ENCODE measurements at places on chromosomes 6 and 20.

- peak; percentile 16 for DNase-seq
Measured at GRCh38 chr6:87074101-87074621, 20.7 kb downstream of the CGA start.

GRCh38 chr6:157849288-157850017, 26.4 kb downstream of the SNX9 start:
- DNase-seq: no peak

GRCh38 chr20:44572551-44573500, 9.6 kb upstream of the PKIG start:
- peak; percentile 67 for DNase-seq

GRCh38 chr6:20207088-20207418, 5.2 kb downstream of the MBOAT1 start:
- no peak for DNase-seq

DNA sequence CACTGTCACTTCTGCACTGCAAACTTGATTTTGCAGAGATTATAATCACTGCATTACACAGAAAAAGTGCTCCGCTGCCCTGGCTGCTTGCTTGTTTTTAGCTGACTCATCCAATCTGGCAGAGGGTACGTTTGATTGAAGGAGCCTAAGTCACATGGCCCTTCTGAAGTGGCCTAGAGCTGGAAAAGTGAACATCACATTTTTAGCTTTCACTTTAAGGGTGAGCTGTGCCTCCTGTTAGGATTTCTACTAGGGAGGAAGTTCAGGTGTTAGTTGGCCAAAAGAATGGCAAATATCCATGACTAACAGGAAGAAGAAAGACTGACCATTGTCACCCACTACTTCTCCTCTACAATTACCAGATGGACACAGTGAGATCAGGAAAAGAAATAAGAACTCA, 889.1 kb upstream of the MAP3K7 start:
- DNase-seq: no peak

- no peak for DNase-seq
Measured at GRCh38 chr20:25297141-25297905, 49.4 kb downstream of the PYGB start.

- no peak for DNase-seq
Measured at GRCh38 chr6:151408858-151409257, 17.5 kb upstream of the ZBTB2 start.

DNA sequence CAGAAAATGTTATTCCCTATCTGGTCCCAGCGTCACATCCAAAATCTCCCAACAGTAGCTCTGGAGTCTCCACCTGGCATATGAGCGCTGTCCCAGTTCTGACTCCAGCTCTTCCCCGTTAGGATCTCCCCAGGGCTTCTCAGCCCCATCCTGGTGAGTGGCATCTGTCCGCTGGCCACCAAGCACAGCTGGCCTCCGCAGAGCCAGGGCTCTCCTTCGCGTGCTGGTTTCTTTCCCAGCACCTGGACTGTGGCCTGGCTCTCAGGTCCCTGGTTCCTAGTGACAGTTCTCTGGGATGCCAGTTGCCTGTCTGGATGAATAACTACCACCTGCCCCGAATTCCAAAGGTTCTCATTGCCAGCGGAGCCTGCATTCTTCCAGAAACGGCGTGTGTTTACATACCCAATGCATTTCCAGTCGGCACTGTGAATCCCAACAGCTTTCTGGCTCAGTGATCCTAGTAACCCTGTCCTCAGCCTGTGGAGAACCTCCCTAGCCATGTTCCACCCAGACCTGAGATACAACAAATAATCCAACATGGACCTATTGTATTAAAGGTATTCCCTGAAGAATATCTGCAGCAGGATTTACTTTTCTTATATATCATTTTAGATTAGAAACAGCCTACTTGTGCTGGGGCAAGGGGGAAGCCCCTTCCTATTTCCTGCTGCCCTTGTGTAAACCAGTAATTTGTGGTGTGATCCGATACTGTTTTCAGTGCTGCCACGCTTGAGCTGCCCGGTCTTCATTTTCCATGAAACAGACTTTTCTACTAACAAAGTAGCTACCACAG, 69.9 kb upstream of the PDE10A start:
- no peak for DNase-seq

DNA sequence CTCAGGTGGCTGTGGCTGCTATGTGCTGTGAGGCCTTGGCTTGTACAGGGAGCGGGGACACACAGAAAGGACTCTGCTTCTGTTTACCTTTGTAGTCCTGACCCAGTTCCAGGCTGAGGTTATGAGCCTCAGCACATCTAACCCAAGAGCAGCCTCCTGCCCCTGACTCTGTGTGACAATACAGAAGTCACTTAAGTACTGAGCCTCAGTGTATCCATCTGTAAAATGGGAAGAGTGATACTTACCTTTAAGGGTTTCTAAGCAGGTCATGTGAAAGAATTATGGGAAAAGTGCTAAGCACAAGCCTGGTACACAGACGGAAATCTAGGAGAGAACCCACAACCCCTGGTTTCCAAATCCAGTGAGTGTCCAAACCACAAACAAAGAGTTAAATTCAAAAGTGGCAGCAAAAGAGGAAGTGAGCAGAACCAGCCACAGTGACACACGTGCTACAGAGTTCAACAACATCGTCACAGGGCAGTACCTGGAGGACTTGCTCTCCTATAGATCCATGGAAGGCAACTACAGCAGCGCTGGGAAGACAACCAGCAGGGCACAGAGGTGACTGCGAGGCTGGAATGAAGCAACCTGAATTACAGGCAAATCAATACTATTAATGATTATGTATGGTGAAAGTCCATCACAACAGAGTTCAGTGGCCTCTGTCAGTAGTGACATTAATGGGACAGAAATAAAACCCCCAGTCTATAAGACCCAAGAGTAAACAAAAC, 12.5 kb downstream of the TRIM26 start:
- no peak for DNase-seq

DNA sequence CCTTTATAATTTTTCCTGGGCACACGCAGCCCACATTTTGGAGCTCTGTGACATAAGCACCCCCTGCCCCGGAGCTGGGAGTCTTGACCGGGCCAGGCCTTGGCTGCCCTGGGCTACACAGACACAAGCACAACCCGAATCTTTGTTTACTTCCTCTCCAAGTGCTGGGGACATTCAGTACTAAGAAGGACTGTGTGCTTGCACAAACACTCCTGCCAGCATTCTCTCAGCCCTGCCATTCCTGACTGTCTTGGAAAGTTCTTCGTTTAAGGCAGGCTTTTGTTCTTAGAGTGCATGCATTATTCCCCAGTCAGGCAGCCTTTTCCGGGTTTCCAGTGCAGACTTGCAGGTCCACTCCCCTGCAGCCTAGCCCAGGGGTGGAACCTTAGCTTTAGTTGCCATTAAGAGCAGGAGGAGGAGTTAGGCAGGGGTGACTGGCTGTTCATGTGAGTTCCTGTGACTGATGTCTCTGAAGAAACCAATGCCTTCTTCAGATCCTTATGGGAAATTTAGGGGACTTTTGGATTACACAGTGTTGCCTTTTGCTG, 28.6 kb downstream of the FOXO3 start:
- DNase-seq: peak; percentile 19

- DNase-seq: no peak
Measured at GRCh38 chr6:167690931-167691330, 135.8 kb upstream of the AFDN start.

DNA sequence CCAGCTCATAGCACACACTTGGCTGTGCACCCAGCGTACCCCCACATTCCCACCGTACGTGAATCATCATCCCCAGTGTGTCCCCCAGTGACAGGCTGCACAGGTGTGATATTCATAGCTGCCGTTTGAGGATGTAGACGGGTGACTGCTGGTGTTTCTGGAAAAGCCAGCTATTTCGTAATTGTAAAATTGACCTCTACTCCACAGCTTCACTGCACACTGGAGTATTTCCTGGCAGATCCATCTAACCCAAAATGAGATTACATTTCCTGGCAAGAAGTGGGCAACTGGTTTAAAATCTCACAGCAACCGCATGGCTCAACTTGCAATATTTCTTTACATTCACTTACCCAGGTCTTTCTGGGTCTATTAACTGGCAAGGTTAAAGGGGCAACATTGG, 30.3 kb downstream of the CD83 start:
- DNase-seq: no peak

- peak; percentile 46 for DNase-seq
Measured at GRCh38 chr20:460707-461106, 1.6 kb downstream of the TBC1D20 start.

DNA sequence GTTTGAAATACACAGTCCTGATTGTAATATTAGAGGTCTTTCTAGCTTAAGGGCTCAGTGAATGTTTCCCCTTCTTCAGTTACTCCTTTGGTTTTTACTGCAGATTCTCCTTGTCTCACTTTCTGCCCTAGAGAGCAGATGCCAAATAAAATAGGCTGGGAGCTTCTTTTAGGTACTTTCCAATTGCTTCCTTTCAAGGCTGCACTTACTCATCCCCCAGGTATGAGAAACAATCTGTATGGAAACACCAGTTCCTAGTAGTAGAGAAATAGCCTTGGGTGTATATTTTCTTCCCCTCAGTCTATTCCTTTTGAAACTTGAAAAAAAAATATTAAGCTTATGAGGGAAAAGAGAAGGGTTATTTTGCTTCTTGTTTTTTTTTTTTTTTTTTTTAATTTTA, 139.7 kb downstream of the PAK5 start:
- DNase-seq: no peak

GRCh38 chr20:16476032-16476431, 97.2 kb downstream of the KIF16B start:
- DNase-seq: no peak

- no peak for DNase-seq
Measured at GRCh38 chr20:9903048-9903655, 64.3 kb upstream of the PAK5 start.

GRCh38 chr6:106098383-106099234, 12.5 kb downstream of the PRDM1 start:
- DNase-seq: no peak

GRCh38 chr6:158648682-158649131, 1.1 kb upstream of the SYTL3 start:
- no peak for DNase-seq

DNA sequence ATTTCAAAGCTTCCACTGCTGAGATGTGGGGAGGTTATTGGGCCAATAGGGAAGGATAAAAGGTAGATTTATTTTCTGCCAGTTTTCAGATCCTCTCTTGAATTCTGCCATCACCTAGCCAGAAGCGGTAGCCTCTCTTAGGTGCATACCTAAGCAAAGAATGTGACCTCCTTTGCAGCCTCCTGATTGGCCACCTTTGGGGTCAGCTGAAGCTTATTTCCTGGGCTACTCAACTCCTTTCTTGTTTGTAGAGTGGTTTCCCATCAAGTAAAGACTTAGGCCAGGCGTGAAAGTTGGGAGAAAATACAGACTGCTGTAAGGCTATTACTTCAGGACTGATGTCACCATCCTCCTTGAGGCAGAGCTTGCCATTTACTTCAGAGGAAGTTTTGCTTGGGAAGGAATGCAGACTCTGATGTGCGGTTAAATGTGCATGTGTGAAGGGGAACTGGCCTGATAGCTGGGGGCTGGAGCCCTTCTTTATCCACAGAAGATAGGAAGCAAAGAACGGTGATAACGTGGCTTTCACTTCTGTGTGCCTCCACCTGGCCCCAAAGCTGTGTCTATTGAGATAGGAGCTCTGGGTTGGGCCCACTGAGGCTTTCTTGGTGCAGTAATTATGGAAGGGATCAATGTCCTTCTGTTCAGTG, 70.1 kb downstream of the TRMT11 start:
- no peak for DNase-seq

- DNase-seq: no peak
Measured at GRCh38 chr6:166944666-166945256, 11.6 kb downstream of the RNASET2 start.

GRCh38 chr6:138526822-138527235, 27.5 kb upstream of the NHSL1 start:
- no peak for DNase-seq

- DNase-seq: no peak
Measured at GRCh38 chr20:44646023-44646640, 5.4 kb downstream of the ADA start.

DNA sequence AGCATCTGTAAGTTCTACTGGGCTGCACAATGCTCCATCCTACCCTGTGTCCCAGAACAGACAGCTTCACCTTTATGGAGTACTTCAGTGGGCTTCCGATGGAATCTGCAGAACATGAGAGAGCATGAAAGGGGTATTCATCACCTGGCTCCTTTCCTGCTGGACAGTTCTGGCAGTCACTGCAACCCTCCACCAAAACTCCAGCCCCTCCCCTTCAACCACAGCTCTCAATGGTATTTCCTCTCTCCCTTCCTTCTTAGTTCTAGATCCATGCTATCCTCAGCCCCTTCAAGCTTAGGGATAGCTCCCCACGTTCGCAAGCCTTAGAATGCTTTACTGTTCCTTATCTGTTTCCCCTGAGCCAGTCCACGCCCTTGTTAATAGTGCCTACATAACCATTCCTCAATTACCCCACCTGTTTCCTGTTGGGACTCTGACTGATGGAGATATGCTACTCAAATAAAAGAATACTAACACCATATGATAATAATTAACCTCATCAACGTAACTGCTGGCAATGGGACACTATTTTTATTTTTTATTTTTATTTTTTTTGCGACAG, 26.8 kb downstream of the TRAM2 start:
- DNase-seq: no peak

DNA sequence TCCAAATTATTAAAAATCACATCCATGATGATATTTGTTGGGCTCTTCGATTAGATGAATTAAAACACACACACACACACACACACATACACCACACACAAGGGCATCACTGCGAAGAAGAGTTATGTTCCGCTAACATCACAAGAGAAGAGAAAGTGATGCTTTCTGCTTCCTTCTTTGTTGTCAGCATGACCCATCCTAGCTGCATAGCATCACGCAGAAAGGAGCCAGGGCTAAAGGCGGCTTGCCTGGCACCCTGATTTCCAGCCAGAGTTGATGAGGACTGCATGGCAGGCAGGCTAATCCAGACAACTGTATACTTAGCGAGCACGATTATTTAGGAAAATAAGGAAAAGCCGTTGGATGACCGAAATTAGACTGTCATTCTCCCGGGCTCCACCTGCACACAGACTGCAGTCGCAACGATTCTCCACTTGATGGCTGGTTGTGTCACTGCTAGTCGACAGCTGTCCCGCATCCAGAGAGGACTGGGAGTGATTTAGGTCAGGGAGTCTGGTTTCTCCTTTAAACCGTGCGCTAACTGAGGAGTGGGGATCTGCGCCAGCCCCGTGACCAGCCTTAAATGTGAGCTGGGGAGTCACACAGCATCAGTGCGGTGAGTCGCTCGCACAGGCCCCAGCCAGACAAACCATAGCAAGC, 70.6 kb upstream of the SOX4 start:
- no peak for DNase-seq

- no peak for DNase-seq
Measured at GRCh38 chr6:83873869-83874268, 14.4 kb downstream of the CYB5R4 start.

- DNase-seq: no peak
Measured at GRCh38 chr6:136069119-136069518, 181.0 kb downstream of the MTFR2 start.

- DNase-seq: no peak
Measured at GRCh38 chr20:13822459-13822858, 37.6 kb downstream of the NDUFAF5 start.

Data from posterior cingulate gyrus (tissue), 11 donors.